ENCODE measurements at places on chromosomes 2 and 18. TPM values are rescaled to one million over a fixed set of nuclear protein-coding genes. Genes with fewer than 3 reads are reported as not detected.
A peak's percentile ranks its signal among the peaks of the same experiment; 100 is the strongest.

GRCh38 chr2:191038241-191038725, 24.3 kb upstream of the STAT1 start:
- DNase-seq = peak; percentile 63
- peaks cover 28% of the 10 kb centered on the region for H3K36me3 ChIP-seq
- peak overlapping the region; percentile 68 for H3K27ac ChIP-seq
- H3K27me3 ChIP-seq = no peaks in the 10 kb centered on the region

The MREG gene
- 10.2 TPM for total RNA-seq

The MOCOS gene
- 0.36 TPM for total RNA-seq

The GALR1 gene
- not detected for total RNA-seq

- no peaks in the 10 kb centered on the region for H3K4me1 ChIP-seq
- H3K27ac ChIP-seq = no peak overlapping the region
- no peak overlapping the region for H3K4me3 ChIP-seq
- no peak for DNase-seq
- H3K36me3 ChIP-seq = no peaks in the 10 kb centered on the region
Measured at GRCh38 chr18:567122-567521, 13.1 kb upstream of the CETN1 start.

Data from activated CD4-positive, alpha-beta memory T cell treated with anti-CD3 and anti-CD28 coated beads for 36 hours (primary cell).